Frontal cortex (tissue), 4 donors: ENCODE measurements at places on chromosomes 5 and 9.

DNA sequence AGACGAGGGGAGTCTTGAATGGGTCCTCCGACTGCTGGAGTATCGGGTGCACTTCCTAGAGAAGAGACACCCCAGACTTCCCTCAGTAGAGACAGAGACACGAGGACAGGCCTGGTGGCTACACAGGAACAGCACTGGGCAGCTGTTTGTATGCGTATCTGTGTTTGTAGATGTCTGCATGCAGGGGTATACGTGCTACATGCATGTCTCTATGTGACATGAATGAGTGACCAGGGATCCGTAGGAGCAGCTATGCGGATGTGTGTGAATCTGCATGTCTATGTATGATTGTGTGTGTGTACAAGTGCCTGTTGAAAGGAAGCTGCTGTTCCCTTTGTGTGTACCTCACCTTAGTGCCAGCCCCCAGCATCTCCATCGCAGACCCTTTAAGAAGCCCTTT is 31.2 kb downstream of the CNTFR start:
- DNase-seq = no peak

DNA sequence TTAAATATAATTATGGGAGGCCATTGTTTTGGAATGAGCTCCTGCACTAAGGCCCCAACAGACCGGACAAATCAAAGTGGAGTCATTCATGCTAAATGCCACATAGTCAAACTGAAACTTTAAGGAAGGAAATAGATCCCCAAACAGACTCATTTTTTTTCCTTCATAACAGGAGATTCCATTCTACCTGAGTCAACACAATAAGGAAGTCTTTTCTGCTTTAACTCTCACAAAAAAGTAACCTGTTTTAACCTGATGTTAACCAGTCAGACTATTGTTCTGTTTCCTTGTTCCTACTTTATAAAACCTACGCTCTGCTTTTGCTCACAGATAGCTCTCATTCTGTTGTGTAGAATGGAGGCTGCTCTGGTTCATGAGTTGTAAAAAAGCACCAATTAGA is 234.9 kb downstream of the YTHDC2 start:
- DNase-seq = no peak

- DNase-seq = no peak
Measured at GRCh38 chr9:132833550-132834121, 44.4 kb downstream of the AK8 start.

DNA sequence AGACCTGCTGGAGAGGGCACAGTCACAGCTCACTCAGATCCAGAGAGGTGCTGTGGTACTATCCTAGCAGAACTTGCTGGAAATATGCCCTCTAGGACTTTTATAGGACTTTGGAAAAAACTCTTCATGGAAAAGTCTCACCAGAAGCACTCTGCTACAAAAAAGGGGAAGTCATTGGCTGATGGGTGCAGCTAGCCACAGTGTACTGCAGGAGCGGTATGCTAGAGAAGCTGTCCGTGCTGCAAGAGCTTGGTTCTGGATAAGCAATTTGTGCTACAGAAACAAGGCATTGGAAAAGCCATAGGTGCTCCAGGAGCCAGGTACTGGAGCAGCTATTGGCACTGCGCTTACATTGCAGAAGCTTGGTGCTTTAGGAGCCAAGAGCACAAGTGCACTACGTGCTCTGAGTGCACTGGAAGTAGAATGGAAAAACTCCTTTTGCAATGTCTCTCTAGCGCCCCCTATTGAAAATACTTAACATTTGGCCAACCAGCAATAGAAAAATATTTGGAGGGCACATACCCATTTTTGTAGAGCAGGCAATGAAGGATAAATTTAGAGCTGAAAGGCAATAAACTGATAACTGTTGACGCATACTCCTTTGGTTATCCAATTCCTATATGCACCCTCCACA is 83.4 kb downstream of the MEGF10 start:
- no peak for DNase-seq

DNA sequence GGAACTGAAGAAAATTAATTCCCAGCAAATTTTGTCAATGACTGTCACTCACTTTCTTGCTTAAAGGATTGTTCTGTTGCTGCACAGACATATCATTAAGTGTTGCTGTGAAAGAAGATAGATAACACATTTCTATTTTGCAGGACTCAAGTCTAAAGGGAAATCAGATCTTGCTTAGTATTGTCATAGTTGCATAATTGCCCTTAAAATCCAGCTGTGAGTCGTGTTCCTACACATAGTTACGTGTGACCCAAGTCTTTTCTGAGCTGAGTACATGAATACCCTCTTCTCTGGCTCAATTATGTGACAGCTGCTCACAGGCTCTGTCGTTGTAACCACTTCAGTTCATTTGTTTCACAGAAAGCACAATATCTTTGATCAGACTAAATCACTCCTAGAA is 390.8 kb downstream of the DTWD2 start:
- no peak for DNase-seq

GRCh38 chr9:136326761-136327303 is 507 bp upstream of the GPSM1 start:
- DNase-seq = no peak

DNA sequence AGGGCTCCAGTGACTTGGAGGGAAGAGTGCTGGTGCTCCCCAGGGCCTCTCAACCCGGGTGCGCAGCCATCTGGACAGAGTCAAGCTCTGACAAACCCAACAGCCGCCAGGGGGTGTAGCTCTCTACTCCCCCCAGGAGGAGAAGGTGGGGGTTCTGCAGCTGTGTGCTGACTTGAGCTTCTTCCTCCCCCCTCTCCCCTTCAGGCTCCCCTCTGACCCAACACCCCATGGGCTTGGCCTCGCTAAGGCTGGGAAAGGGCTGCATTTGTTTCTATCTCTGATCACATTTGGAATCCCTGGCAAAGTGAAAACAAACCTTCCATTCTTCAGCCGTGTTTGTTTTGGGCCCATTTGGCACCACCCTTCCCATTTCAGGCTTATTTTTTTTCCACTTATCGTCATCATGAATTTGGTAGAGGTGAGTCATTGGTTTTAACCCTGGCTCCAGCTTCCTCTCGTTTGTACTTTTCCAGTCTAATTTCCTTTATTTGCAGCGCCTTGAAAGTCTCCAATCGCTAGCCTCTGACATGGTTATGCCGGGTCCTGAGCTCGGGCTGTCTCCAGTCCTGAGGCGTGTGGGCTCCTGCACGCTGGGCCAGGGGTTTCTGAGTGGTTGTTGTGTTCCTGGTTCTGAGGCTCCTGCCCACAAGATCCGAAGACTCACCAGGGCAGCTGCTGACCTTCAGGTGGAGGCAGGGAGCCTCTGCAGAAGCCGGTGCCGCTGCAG is 36.1 kb downstream of the DAP start:
- no peak for DNase-seq

- no peak for DNase-seq
Measured at GRCh38 chr5:74798977-74799911, 32.2 kb downstream of the NSA2 start.

- DNase-seq = no peak
Measured at GRCh38 chr9:87464110-87464991, 33.3 kb upstream of the DAPK1 start.

- peak; percentile 43 for DNase-seq
Measured at GRCh38 chr9:33466565-33467495, 6.9 kb downstream of the NOL6 start.
